Activated T-helper 2 cell treated with anti-CD3 and anti-CD28 coated beads, Interferon-gamma antibody, Interleukin-2, Interleukin-4, amounts not matched to agents 10 μg/mL and 5 μg/mL and 100 μg/mL, durations not matched to agents 14 hours and 24 hours and 36 hours (primary cell): ENCODE measurements at places on chromosomes 2 and 18. TPM values are rescaled to one million over a fixed set of nuclear protein-coding genes. Genes with fewer than 3 reads are reported as not detected.

DNA sequence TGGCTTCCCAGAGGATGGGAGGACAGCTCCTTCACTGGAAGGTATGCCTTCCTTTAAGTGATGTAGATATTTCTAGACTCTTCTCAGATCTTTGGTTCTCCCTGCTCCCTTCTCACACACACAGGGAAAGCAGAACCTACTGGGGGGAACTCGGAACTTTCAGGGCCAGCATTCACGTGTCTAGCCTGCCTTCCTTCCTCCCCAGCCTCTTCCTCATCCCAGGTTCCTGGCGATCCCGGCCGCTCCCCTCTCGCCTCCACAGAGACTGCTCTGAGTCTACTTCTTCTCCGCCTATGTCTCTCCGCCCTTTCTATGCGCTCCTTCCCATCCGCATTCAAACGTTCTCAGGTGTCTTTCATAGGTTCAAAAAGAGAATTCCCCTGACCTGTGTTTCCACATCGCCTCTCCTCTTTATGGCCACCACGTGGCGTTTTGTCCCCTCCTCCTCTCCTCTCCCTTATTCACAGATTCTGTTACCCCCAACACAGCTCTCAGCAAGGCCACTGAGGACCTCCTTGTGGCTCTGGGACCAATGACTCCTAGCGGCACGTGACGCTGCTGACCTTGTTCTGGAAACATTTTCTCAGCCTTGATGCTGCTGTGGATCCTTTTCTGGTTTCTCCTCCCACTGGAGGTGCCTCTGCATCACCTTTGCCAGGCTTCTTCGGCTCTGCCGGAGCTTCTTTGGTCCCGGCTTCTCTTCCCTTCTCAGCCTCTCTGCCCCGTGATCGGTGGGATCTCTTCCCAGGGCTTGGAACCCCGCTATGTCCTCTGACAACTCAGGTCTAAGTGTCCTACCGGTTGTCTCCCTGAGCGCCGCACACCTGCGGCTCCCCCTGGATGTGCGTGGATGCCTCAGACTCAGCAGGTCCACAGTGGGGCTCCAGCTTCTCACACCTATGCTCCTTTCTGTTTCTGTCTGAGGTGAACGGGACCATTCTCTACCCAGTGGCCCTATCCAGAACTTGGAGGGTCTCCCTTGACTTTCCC, 77.5 kb downstream of the VAPA start:
- no peaks in the 10 kb centered on the region for H3K4me1 ChIP-seq
- H3K27me3 ChIP-seq = no peaks in the 10 kb centered on the region
- H3K36me3 ChIP-seq = no peaks in the 10 kb centered on the region
- H3K27ac ChIP-seq = no peak overlapping the region

GRCh38 chr18:51401912-51402311, 204.4 kb upstream of the MEX3C start:
- no peak overlapping the region for H3K4me3 ChIP-seq
- no peaks in the 10 kb centered on the region for H3K36me3 ChIP-seq
- no peak overlapping the region for H3K27ac ChIP-seq
- no peaks in the 10 kb centered on the region for H3K4me1 ChIP-seq

DNA sequence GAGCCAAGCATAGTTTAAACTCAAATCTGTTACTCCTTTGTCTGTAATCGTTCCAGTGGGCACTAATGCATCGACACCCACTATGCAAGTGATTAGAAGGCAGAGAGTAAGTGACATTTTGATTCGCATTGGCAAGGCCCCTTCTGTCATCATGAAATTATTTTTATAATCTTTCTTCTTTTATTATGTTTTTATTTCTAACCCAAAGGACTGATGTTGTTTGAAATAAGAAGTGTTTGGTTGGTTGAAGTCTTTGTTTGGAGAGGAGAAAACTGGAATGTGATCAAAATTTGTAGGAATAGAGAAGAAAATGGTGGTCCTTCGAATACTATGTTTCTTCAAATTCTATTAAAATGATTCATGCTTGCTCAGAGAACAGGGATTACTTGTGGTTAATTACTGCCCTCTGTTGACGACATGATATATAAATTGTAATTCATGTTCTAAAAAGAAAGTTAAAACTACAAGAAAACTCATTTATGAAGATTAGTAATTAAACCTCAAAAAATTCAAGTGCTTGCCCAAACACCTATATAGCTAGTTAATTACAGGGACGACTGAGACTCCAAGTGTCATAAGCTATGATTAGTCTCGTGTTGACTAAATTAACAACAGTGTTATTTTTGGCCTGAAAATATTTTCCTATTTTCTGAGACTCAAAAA, 26.4 kb upstream of the TFPI start:
- DNase-seq = no peak
- peaks cover 6% of the 10 kb centered on the region for H3K4me1 ChIP-seq
- H3K4me3 ChIP-seq = no peak overlapping the region
- H3K27me3 ChIP-seq = no peaks in the 10 kb centered on the region
- no peaks in the 10 kb centered on the region for H3K36me3 ChIP-seq

GRCh38 chr2:66766582-66766981, 331.7 kb downstream of the MEIS1 start:
- H3K36me3 ChIP-seq = no peaks in the 10 kb centered on the region
- H3K4me1 ChIP-seq = no peaks in the 10 kb centered on the region
- H3K4me3 ChIP-seq = no peak overlapping the region
- H3K27me3 ChIP-seq = no peaks in the 10 kb centered on the region

CCDC102B gene
- total RNA-seq = 1.2 and 1.3 TPM in 2 replicates

GRCh38 chr2:181988154-181988924, 2.7 kb downstream of the PPP1R1C start:
- H3K36me3 ChIP-seq = no peaks in the 10 kb centered on the region
- DNase-seq = no peak
- H3K4me1 ChIP-seq = no peaks in the 10 kb centered on the region
- no peak overlapping the region for H3K27ac ChIP-seq

- H3K27me3 ChIP-seq = peaks cover 3% of the 10 kb centered on the region
- H3K27ac ChIP-seq = no peak overlapping the region
- H3K36me3 ChIP-seq = peaks cover 23% of the 10 kb centered on the region
- no peak overlapping the region for H3K4me3 ChIP-seq
- no peak for DNase-seq
- peaks cover 40% of the 10 kb centered on the region for H3K4me1 ChIP-seq
Observed at GRCh38 chr2:171244970-171245782, 84.5 kb upstream of the TLK1 start.

GRCh38 chr2:15200581-15200980, 360.6 kb downstream of the NBAS start:
- peaks cover 17% of the 10 kb centered on the region for H3K36me3 ChIP-seq
- no peak for DNase-seq
- H3K4me1 ChIP-seq = peaks cover 6% of the 10 kb centered on the region
- no peak overlapping the region for H3K27ac ChIP-seq
- H3K4me3 ChIP-seq = no peak overlapping the region

DNA sequence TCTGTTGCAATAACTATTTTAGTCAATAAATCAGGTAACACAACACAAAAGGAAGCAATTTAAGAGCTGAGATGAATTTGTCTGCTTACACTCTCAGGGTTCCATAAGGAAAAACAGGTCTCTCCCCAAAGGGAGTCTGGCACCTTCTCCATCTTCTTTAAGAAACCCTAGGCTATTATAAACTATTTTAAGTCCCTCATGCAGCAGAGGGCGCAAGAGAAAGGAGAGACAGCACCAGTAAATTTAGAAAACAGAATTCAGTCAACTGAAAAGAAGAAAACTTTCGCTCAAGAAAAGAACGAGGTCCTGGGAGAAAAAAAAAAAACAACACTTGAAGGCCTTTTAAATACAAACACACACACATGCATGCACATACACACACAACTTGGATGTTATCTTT, 19.1 kb downstream of the SULT1C4 start:
- no peak overlapping the region for H3K4me3 ChIP-seq
- no peaks in the 10 kb centered on the region for H3K4me1 ChIP-seq
- no peak for DNase-seq
- H3K27ac ChIP-seq = no peak overlapping the region
- H3K27me3 ChIP-seq = no peaks in the 10 kb centered on the region
